Activated T-helper 1 cell treated with anti-CD3 and anti-CD28 coated beads, Interleukin-2, amount 50 U/mL, for 16 hours (primary cell): ENCODE measurements at places on chromosomes 4 and X.

DNA sequence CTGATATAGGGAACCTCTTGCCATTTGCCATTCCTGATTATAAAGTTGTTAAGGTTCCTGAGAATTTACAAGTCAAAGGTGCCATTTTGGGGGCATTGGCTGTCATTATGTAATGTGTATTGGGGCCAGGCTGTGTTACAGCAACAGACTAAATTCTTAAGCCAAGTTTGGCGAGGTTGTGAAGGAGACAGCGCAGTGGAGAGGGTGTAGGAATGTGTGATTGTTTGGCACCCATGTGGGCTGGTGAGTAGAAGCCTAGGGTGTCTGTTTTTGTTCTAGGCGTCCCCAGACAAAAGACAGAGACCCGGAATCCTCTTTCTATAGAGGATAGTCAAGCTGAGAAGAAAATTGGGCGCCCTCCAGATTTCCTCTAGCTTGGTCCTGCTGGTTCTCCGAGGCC is 2535.3 kb downstream of the PCDH7 start:
- DNase-seq: no peak

DNA sequence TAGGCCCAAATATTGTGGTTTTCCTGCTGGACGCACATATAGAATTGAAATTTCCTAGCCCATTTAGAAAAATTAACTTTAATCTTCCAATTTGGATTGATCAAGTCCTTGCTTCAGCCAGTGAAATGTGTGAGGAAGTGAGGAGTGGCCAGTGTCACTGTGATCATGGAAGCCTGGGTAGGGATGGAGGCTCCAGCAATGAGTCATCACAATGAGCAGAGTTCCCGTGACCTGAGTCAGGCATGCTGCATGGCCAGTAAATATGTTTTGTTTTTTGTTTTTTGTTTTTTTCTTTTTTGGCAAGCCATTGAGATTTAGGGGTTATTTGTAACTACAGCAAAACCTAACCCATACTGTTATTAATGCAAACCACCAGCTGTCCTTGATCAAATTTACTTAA is 52.1 kb downstream of the IDS start:
- no peak for DNase-seq

DNA sequence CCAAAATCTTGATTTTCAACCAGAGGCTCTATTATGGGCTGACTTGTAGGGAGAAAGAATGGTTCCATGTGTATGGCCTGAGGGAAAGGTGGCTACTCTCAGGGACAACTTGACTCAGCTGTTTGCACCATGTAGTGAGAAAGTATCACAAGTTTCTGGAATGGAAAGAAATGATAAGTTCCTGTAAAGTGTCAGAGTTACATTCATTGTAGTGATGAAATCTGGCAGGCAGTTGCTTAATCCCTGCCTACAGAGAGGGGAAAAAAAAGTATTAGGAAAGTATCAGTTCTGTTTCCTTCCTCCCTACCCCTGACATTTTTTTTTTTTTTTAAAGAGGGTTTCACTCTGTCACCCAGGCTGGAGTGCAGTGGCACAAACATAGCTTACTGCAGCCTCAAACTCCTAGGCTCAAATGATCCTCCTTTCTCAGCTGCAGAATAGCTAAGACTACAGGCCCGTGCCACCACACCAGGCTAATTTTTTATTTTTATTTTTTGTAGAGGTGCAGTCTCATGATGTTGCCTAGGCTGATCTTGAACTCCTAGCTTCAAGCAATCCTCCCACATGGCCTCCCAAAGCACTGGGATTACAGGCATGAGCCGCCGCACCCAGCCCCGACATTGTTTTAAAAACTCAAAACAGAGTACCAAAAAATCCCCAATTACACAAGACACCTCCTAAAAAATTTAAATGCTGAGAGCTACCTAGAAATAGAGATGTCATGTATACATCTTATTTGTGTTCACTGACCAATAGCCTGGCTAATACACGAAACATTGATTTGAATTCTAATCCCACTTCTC is 4.8 kb upstream of the FBXL5 start:
- no peak for DNase-seq

GRCh38 chr4:111434586-111434985 is 710.7 kb upstream of the FAM241A start:
- no peak for DNase-seq

- DNase-seq: no peak
These were observed 8.0 kb upstream of the VAMP7 start for GRCh38 chrX:155873188-155873587.
